ENCODE measurements at places on chromosomes 4 and X.

GRCh38 chr4:41420541-41420940 lies 117.4 kb upstream of the LIMCH1 start:
- no peak for DNase-seq

DNA sequence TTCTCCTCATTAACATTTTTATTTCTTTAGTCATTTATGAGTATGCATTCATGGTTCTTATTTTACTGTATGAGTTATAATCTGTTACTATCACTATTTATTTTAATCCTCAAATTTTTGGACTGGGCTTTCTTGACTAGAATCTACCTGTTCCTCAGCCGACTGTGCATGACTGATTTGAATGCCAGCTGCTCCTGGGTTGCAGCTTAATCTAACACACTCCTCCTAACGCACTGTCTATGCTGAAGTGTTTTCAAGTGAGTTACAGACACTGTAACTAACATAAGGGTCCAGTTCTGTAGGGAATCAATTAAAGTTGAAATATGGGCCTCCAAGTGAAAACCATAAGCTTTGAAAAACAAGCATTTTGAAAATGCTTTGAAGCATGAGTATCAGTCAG lies 137.4 kb upstream of the ARSJ start:
- DNase-seq, result no peak

- no peak for DNase-seq
Observed at GRCh38 chr4:53141308-53141707, 224.6 kb downstream of the SCFD2 start.

GRCh38 chr4:90979556-90979955 lies 852.4 kb downstream of the CCSER1 start:
- DNase-seq, result no peak

DNA sequence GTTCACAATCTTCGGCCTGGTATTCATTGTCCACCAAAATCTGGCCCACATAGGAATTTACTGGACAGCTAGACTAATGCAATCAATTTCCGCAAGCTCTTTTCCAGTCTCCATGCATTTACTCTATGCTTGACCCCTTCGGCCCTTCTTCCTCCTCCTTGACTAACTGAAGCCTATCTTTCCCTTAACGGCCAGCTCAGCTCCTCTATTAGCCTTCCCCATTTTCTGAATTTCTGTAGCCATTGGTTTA lies 1.2 kb upstream of the PHKA2 start:
- no peak for DNase-seq
